ENCODE measurements at places on chromosomes 6 and 20.

DNA sequence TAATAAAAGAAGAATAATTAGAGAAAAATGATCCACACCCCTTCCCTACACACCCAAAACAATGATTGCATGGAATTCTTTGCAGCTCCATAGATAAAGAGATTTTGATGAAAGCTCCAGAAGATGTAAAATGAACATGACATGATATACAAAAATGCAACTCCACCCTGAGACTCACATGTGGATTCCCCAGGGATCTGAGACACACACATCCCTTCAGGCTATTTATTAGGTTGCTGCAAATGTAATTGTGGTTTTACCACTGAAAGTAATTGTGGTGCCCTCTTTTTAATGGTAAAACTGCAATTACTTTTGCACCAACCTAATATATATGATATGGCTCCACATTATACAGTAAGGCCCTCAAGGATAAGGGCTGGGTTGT lies 40.4 kb upstream of the TBC1D7 start:
- no peak for DNase-seq

- no peak for DNase-seq
Observed at GRCh38 chr6:56280126-56280525, 32.7 kb upstream of the COL21A1 start.

DNA sequence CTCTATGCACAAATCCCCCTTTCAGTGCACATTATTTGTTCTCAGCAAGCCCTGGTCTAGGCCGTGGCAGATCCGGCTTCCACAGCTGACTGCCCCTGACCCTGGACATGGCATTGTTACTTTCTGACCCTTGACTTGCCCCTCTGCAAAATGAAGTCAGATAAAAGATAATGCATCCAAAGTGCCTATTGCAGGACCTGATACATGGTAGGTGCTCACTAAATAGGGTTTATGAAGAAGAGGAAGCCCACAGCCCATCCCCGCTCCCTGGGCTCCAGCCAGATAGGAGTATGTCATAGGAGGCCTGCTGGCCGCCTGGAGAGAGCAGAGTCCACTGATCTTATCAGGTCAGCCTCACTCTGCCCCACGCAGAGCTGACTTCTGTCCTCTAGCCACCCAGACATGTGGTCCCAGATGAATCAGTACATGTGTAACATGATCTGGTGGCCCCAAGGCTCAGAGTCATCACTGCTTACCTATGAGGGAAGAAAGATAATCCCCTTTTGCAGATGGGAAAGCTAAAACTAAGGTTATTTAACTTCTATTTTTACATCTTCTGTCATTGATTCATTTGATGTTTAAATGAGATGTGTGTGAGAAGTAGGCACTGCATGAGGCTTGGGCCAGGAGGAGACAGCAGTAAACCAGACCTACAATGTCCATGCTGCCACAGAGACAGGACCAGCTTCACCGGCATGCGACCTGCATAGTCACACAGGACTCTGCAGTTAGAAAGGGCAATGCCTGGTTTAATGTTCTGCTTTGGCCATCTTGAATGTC lies 20.4 kb downstream of the MAFB start:
- DNase-seq, result no peak

DNA sequence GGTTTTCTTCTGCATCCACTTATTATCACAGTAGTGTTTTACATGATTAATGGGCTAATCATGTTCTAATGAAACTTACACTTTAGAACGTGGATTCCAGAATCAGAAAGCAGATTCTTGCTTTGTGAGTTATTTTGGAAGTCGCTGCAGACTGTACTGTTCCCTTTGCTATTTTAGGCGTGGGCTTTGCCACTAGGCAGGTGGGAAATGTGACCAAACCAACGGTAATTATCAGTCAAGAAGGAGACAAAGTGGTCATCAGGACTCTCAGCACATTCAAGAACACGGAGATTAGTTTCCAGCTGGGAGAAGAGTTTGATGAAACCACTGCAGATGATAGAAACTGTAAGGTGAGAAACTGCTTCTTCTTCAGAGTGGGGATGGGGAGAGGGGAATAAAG lies 598 bp downstream of the FABP7 start:
- no peak for DNase-seq

DNA sequence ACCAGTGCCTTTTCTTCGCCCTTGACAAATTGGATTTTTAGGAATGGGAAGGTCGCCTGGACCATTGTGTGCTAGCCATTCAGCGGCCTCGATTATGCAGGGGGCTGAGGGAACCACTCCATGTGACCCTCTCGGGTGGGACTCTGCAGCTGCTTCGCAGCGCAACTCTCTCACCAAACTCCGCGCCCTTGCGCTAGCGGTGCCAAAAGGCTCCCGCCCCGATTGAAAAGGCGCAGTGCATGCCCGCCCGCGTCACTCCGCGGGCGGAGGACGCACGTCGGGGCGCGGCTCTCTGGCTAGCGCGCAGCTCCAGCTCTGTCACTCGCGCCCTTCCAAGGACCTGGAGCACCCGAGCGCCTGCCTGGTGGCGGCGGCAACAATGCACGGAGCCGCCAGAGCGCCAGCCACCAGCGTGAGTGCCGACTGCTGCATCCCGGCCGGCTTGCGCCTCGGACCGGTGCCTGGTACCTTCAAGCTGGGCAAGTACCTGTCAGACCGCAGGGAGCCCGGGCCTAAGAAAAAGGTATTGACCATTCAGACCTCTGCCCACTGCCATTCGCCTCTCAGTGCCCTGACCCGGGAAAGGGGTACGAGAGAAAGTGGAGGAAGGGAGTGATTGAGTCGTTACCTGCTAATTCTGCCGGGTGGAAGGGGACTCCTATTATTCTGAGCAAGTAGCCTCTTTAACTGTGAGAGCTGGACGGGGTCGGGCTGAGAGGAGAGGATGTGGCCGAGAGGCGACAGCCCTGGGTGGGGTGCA lies at the start of gene PRDM13:
TSS of gene PRDM13 (plus strand) at position 178 of the 760 bp plus-strand sequence. CDS start at position 380, 202 bp downstream.
- no peak for DNase-seq

DNA sequence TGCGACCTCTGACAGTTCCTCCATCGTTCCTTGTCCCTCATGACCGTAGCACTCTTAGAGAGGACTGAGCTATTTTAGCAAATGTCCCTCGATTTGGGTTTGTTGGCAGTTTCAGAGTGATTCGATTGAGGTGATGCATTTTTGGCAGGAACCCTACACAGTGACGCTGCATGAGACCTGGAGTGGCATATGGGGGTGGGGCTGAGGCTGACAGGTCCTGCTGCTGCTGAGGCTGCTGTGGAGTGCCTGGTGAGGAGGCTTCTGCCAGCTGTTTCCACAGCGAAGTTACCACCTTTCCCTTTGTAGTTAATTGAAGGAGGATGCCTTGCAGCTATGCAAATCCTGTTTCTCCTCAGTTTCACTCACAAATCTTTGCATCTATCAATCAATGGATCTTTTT lies 19.8 kb downstream of the PXDC1 start:
- no peak for DNase-seq

- DNase-seq, result no peak
Observed at GRCh38 chr20:57589728-57590484, 29.0 kb downstream of the PCK1 start.

- DNase-seq, result no peak
Observed at GRCh38 chr6:13761361-13762036, 49.9 kb upstream of the RANBP9 start.

- no peak for DNase-seq
Observed at GRCh38 chr6:69974193-69974592, 107.8 kb downstream of the COL19A1 start.

GRCh38 chr6:163408352-163408991 lies 6.0 kb upstream of the QKI start:
- DNase-seq, result no peak

- no peak for DNase-seq
Observed at GRCh38 chr20:845226-845868, 11.8 kb downstream of the FAM110A start.

- peak; percentile 24 for DNase-seq
Observed at GRCh38 chr6:80143419-80143937, 37.0 kb downstream of the BCKDHB start.

DNA sequence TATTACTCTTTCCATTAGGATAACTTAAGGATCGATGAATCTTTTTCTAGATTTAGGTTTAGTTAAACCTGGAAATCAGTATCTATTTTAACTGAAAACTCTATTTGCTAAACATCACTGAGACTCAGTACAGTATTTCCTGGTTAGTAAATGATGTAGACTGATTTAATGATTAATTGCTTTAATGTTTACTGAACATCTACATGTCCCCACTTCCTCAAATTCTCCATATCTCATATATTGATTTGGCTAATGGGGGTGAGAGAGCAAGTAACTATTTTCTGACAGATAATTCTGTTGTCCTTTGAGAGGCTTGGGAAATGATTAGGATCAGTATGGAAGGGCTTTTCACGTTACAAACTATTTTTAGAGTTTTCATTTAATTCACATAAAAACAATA lies 10.3 kb downstream of the MKKS start:
- DNase-seq, result no peak

- DNase-seq, result no peak
Observed at GRCh38 chr6:20657274-20657800, 123.1 kb downstream of the CDKAL1 start.

DNA sequence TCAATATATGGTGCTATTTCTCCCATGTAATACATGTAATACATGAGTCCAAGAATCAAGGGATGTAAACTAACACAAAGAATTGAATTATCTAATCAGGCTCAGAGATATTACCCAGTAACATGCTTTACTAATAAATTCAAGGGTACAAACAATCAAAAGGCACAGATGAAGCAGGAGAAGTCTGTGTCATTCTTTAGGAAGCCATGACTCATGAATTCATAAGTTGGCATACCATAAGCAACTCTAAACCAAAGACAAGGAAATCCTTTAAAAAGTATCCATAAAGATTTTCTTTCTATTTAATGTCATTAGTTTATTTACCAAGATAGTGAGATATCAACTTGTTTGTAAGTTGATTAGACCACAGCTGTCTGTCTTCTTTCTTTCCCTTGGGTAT lies 446.0 kb upstream of the IMPG1 start:
- DNase-seq, result no peak
